Endothelial cell (in vitro differentiated cells): ENCODE measurements at places on chromosomes 12 and 14.

GRCh38 chr12:24550609-24551008 lies 398.3 kb downstream of the BCAT1 start:
- no peak for DNase-seq

DNA sequence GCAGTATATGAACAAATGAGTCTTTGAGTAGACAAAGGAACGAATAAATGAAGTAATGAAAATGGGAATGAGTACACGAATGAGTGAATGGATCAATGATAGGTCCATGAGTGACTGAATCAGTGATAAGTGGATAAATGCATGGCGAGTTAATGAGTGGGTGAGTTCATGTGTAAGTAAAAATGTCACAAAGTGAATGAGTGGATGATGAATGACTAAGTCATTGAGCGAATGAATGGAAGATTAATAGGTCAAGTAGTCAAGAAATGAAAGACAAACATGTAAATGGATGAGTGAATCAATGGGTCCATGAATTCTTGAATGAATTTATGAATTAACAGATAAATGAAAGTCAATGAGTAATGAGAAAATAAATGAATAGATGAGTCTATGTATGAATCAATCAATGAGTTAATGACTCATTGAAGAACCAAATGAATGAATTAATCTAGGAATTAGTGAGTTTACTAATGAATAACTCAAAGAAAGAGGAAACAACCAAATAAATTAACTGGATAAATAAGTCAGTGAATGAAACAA lies 97.3 kb upstream of the RTL1 start:
- no peak for DNase-seq

GRCh38 chr14:64717870-64718269 lies 13.6 kb downstream of the PLEKHG3 start:
- no peak for DNase-seq

- no peak for DNase-seq
Observed at GRCh38 chr12:124514145-124514995, 53.0 kb downstream of the NCOR2 start.

DNA sequence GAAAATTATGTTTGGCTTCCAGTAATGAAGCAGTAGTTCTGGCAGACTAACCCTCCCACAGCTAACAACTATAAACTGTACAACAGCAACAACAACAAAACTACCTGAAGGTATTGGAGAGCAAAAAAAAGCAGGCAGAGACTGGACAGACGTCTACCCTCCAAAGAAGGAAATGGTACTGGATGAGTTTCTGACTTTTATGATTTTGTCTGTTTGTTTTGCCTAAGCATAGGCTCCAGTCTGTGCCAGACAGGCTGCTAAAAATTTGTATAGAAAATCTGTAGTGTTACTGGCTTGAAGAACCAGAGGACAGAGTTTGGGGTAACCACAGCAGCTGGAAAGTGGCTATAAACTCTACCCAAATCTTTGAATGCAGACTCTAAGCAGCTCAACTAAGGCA lies 131.3 kb downstream of the SLC25A47 start:
- DNase-seq, result no peak

- DNase-seq, result no peak
Observed at GRCh38 chr12:132163911-132164288, 19.6 kb downstream of the NOC4L start.

DNA sequence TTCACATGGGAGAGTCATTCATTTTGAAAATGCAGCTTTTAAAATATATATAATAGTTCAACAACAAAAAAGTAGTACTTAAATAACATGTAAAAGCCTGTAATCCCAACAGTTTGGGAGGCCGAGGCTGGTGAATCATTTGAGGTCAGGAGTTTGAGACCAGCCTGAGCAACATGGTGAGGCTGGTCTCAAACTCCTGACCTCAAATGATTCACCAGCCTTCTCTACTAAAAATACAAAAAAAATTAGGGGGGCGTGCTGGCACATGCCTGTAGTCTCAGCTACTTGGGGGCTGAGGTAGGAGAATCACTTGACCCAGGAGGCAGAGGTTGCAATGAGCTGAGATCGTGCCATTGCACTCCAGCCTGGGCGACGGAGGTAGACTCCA lies 256.3 kb upstream of the RGS6 start:
- DNase-seq, result no peak

DNA sequence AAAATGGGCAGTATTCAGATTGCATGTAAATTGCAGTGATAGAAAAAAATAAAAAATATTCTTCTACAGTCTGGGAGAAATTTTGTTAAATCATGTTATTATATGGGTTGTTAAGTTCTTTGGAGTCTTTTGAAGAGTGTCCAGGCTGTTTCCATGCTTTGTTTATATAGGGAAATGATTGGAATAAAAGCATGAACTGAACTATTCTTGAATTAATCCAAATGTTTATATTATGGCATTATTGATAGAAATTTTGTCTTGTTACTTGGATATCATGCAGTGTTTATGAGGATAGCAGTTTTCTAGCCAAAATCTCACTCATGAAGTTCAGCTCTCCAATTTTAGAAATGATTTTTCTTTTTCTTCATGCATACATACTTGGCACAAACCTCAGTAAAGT lies 108.2 kb upstream of the NAV3 start:
- DNase-seq, result no peak

- DNase-seq, result peak; percentile 78
Observed at GRCh38 chr12:114508529-114509129, 102.7 kb upstream of the TBX5 start.

GRCh38 chr14:104981699-104982541 lies 3.7 kb upstream of the CLBA1 start:
- no peak for DNase-seq

DNA sequence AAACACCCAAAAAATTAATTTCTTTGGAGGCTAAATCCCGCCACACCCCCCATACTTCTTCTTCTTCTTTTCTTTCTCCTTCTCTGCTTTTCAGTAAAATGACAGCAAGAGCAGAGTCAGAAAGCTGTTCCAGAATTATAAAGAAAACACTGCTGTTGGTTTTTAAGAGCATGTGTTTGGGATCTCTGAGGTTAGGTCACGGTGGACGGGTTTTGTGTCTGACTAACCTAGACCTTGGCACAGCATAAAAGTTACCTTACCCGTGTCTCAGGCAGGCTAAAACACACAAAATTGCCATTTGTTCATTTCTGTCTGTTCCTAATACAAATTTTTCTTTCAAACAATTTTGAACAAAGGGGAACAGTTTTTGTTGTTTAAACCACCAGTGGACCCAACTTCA lies 540.8 kb downstream of the NRXN3 start:
- no peak for DNase-seq

DNA sequence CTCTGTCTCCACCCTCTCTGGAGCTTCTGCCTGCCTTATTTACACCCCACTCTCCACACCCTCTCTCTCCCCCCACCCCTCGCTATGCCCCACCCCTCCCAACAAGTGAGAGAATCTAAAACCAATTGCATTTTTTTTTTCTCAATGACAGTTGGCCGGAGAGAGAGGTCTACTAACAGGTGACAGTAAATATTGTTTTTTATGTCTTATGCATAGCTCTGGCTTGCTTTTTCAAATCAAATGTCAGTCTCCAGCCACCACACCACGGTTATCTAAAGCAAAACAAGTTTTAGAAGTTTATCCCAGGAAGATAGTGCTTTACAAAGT lies at the start of gene KCNC2:
TSS of gene KCNC2 (minus strand) at position 28 of the 327 bp plus-strand sequence.
- DNase-seq, result no peak
